NCI-H2171 treated with DMSO at 0.1 percent for 48 hours (cell line): ENCODE measurements at places on chromosomes 7 and 10.

DNA sequence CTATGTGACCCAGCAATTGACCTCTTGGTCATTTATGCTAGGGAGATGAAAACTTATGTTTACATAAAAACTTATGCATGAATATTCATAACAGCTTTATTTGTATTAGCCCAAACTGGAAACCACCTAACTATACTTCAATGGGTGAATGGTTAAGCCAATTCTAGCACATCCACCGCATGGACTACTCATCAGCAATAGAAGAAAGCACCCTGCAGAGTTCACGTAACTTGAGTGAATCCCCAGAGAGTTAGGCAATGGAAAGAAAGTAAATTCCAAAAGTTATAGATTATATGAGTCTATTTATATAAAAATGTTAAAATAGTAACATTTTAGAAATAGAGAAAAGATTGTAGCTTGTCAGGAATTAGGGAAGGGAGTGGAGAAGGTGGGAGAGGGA, 60.2 kb upstream of the NRG3 start:
- DNase-seq, result no peak

DNA sequence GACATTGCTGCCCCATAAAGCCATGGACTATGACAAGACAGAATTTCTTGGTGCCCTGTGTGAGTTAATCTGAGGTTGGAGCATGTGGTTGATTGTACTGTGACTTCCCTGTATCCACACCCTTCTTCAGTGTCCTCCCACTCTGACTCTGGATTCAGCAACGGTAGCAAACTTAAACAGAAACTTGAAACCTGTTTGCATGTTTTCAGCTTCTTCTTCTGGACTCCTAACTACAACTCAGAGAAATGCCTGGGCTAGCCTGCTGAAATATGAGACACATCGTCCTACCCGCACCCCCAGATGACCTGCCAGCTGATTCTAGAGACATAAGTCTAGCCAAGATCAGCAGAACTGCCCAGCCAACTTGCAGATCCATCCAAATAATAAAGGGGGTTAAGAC, 78.4 kb downstream of the IPMK start:
- DNase-seq, result peak; percentile 7

DNA sequence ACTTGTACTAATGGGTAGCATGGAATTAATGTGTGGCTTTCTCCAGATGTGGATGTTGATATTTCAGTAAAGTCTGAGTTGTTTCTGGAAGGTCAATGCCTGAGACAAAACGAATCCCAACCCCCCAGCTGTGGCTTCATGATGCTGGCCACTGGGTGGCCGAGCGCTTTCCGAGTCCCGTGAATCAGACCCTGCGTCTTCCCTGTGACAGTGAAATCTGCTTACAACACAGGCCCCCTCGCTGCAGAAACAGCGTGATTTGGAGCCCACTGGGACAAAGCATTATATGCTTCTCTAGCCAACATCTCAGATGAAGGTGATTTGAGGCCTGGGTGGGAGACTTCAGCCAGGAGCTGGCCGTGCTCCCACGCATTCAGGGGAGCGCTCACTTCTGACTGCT, 124.7 kb downstream of the WDR37 start:
- no peak for DNase-seq

DNA sequence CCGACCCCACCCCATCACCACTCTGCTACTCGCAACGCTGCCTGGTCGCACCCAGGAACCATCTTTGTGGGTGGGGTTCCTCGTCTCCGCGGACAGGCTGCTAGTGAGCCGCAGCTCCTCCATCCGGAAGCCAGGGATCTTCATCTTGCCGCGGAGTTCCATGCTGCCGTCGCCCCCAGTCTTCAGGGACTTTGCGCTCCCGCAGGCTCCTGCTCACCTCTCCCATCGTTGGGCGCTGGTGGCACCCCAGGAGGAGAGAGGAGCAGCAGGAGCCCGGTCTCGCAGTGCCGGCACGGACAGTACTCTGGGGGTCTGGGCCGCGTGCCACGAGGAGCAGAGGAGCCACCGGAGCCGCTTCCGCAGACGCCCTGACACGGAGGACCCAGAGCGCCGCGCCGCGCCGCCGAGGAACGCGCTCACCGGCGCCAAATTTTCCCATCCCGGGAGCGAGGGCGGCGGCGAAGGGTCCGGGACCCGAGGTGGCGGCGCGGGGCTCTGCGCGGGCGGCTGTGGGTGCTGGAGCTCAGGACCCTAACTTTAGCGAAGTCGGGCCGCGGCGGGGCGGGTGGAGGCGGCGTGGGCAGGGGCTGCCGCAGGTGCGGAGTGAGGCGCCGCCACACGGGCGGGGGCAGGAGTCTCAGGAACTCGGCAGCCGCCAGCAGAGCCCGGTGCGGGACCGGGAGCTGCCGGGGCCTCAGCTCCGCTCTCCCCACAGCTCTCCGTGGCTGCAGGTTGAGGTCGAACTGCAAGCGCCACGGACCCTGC, 750.1 kb upstream of the SORCS1 start:
- DNase-seq, result no peak

GRCh38 chr10:61787170-61787569, 114.3 kb upstream of the ARID5B start:
- no peak for DNase-seq

GRCh38 chr7:71342202-71342601, 210.3 kb downstream of the GALNT17 start:
- DNase-seq, result no peak
